ENCODE measurements at places on chromosomes 13 and 19. TPM values are rescaled to one million over a fixed set of nuclear protein-coding genes. Genes with fewer than 3 reads are reported as not detected.

Gene OR7D2
- total RNA-seq = not detected

- DNase-seq = no peak
Measured at GRCh38 chr13:40377783-40378182, 288.7 kb downstream of the FOXO1 start.

DNA sequence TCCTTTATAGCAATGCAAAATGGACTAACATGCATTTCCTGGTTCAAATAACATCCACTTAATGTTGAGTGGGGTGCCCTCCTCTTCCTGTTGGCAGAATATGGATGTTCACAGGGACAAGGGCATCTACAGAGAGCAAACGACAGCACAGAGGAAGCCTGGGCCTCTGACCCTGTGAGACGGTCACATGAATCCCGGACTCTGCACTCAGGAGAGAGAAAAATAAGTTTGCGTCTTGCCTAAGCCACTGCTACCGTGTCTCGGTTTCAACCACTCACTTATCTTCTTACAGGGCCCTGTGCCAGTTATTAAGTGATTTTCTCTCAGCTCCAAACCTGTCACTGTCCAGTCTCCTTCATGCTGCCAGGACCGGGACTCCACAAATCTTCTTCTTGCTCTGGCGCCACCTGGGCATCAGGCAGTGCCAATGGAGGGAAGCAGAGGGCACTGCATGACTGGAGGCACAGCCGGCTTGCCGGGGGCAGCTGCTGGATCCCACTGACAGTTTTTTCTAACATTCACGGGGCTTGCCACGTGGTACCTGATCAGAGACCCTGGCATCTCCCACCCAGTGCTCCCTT is 11.8 kb downstream of the LIG1 start:
- no peak for DNase-seq

- no peak for DNase-seq
Measured at GRCh38 chr13:20780317-20780716, 6.6 kb upstream of the EEF1AKMT1 start.

DNA sequence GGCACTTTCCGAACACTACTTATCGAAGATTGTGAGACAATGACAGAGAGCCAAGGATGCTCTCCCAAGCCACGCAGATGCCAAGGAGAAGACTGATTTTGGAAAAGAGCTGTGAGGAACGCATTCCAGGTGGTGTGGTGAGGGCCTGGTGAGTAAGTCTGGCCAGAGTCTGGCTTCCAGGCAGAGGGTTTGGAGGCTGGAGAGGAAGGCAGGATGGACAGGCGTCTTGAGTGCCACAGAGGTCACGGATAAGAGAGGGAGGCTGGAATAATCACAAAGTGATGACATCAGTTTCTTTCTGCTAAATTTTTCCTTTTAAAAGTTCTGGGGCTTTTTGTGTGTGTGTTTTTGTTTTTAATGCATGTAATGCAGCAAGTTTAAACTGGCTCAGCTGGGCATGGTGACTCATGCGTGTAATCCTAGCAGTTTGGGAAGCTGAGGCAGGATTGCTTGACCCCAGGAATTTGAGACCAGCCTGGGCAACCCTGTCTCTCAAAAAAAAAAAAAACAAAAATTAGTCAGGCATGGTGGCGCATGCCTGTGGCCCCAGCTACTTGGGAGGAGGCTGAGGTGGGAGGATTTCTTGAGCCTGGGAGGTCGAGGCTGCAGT is 235.1 kb downstream of the NALCN start:
- DNase-seq = peak; percentile 79

- DNase-seq = no peak
Measured at GRCh38 chr13:87954091-87954490, 282.9 kb downstream of the SLITRK5 start.

- peak; percentile 13 for DNase-seq
Measured at GRCh38 chr13:107254392-107254791, 686.5 kb upstream of the ARGLU1 start.

GRCh38 chr13:79485014-79485811 is 4.3 kb downstream of the NDFIP2 start:
- DNase-seq = peak; percentile 96

GRCh38 chr13:108850691-108851090 is 221.3 kb downstream of the MYO16 start:
- no peak for DNase-seq

DNA sequence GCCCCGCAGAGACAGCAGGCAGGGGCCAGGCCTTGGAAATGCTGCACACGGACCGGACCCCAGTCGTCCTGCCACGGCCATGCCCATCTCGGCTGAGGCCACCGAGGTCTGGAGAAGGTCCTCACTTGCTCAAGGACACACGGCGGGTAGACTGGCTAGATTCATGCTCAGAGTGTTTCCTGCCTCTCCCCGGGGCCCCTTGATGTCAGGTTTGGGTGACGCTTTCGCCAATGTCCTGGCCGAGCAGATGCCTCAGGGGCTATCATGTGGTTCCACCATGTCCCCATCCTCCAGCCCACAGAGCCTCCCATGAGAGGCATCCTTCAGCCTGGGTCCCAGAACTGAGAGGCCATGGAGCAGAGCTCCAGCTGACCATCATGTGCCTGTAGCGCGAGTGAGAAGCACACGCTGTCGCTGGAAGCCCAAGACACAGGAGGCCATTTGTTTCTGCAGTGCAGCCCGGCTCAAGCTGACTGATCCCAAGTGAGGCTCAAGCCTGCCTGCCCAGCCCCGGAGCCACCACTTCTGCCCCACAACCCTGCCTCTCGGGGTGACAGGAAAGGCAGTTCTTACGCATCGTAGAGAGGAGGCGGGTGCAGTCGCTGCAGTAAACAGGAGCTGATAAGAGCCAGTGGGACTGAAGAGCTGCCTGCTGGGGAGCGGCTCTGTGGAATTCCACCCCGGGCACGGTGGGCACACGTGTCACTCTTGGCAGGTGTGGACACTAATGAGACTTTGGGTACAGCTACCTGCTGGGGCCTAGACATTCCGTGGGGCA is 53.9 kb upstream of the GAS6 start:
- no peak for DNase-seq

DNA sequence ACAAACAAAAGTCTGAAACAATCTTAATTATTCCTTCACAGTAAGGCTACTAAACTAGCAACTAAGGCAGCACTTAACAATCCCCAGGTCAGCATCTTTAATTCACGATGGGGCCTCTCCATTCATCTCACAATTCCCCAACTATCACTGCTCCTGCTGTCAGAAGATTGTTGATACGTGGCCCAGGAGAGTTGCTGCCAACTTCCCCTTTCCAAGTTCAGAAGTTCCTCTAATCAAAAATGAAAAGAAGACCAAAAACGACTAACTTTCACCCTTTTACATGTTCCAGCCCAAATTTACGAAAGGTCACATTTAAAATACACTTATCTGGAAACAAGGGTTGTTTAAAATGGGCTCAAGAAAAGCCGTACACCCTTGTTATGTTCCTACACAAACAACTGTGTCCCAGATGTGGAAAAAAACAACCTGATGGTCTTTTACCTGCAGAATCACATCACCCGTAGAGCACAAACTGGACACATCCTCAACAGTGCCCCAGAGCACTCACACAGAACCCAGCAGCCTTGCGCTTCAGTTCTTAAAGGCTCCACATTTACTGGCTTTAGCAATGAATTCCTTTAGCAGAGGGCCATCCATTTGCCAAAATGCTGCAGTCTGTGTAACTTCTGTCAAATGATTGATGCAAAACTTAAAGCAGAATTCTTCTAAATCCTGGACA is 38.0 kb downstream of the PHF11 start:
- no peak for DNase-seq

DNA sequence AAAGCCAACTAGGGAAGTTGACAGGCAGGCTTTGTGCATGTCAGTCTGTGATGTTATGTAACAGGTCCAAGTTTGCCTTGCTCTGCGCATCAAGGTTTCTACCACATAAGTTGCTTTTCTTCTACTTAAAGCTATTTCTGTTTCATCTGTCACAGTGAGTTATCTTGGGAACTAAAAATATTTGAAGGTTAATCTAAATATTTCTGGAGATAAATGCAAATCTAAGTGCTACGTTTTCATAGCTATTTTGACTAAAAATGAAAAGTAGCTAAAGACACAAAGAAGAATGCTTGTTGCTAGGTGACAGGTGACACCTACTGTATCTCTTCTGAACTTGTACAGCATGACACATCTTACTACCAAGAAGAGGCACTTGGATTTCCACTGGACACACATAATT is 135.6 kb downstream of the KLF12 start:
- peak; percentile 7 for DNase-seq

GRCh38 chr13:69603144-69603853 is 504.3 kb upstream of the ATXN8OS start:
- DNase-seq = no peak

- DNase-seq = no peak
Measured at GRCh38 chr13:33411312-33411711, 125.8 kb upstream of the STARD13 start.
